ENCODE measurements at places on chromosomes 2 and 18.

DNA sequence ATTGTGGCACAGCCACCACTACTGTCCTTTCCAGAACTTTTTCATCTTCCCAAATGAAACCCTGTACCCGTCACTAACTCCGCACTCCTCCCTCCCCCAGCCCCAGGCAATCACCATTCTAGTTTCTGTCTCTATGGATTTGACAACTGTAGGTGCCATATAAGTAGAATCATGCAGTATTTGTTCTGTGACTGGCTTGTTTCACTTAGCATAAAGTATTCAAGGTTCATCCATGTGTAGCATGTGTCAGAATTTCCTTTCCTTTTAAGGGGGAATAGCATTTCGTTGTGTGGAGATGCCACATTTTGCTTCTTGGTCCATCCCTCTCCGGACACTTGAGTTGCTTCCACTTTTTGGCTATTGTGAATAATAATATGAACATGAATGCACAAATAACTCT is 842 bp upstream of the CKAP2L start:
- DNase-seq: no peak

DNA sequence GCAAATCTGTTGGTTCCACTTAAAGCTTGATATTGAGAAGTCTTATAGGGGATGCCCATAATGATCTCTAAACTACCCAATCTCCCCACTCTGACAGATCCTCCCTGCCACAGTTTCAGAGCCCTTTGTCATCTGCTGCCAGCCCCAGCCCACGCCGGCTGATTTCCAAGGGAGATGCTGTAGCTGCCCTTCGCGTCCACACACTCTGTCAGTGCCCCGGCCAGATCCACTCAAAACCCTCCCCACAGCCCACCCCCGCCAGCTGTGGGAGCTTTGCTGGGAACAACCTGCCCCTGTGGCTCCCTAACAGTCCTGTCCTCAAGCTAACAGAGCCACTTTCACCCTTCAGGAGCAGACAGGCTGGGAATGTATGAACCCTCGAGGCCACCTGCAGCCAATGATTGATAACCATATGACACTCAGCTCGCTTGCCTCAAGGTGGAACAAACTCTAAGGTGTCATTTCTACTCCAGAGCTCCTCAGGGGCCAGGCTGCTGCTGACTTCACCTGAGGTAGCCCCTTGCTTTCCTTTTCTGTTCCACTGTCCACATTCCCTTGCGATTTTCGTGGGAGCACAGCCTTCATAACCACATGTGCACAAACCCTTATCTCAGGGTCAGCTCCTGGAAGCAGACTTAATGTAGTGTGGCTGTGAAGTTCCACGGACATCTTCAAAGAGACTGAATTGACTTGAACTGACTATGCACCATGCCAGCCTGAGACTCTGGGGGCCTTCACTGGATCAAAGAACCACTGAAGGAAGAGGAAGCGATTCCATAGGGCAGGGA is 92.6 kb upstream of the LGALSL start:
- DNase-seq: no peak

DNA sequence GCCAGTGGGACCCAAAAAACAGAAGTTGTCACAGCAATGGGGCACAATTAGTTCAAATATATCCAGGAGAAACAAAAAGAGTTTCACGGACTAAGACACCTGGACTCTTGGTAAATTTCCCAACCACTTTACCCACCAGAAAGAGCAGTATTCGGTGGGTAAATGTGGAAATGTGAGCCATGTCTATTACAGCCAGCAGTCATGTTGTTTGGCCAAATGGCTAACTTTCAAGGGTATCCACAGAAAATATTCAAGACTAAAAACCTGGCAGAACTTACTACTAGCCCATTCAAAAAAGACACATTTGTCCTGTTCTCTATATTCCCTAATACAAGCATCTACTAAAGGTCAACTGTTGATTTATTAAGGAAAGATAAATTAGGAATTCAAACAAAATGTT is 1296.0 kb upstream of the NXPH2 start:
- DNase-seq: no peak

DNA sequence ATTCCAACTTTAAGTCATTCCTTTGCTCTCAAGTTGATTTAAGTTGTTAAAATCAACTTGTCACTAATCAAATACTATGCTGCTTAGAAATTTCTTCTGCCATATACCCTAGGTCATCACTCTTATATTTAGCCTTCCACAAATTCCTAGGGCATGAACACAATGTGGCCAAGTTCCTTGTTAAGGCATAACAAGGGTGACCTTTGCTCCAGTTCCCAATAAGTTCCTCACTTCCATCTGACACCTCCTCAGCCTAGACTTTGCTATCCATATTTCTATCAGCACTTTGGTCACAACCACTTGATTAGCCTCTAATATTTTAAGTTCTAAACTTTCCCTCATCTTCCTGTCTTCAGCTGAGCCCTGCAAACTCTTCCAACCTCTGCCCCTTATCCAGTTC is 9.9 kb upstream of the TMEM37 start:
- no peak for DNase-seq

GRCh38 chr2:24724111-24724775 is 68.9 kb downstream of the PTRHD1 start:
- DNase-seq: no peak

DNA sequence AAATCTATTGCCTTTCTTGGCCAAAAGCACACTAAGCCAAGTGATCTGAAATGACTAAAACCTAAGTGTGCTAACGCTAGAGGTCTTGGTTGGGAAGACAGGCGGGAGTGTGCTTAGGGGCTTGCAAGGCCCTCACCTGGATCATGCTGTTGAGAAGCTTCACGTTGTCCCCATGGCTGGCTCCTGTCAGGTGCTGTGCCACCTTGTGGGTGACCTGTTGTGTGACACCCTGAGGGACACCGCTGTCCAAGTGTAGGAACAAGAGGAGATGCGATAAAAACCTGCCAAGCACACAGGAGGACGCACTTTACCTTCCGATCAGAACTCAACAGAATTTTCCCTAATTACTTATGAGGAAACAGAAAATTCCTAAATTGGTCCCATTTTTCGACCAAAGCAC is 50.8 kb downstream of the EPG5 start:
- no peak for DNase-seq

DNA sequence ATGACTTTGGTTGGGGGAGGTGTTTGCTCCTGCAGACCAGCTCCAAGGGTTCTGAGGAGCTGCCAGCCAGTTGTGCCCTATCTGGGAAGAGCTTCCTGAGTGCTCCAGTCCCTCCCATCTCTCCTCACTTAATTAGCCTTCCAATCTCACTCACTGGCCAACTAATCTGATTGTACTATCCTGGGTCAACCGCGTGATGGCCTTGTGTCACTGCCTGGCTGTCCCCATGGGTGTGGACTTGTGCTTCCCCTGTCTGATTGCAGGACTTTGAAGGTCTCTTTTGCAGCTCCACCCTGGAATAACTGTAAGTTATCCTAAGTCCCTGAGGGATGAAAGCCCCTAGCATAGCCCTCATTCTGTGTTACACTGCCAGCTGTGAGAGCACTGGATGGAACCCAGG is 65.0 kb downstream of the SLC4A5 start:
- peak; percentile 71 for DNase-seq

GRCh38 chr2:60413069-60413813 is 140.2 kb downstream of the BCL11A start:
- no peak for DNase-seq

GRCh38 chr2:16365366-16365765 is 300.3 kb downstream of the CYRIA start:
- no peak for DNase-seq

DNA sequence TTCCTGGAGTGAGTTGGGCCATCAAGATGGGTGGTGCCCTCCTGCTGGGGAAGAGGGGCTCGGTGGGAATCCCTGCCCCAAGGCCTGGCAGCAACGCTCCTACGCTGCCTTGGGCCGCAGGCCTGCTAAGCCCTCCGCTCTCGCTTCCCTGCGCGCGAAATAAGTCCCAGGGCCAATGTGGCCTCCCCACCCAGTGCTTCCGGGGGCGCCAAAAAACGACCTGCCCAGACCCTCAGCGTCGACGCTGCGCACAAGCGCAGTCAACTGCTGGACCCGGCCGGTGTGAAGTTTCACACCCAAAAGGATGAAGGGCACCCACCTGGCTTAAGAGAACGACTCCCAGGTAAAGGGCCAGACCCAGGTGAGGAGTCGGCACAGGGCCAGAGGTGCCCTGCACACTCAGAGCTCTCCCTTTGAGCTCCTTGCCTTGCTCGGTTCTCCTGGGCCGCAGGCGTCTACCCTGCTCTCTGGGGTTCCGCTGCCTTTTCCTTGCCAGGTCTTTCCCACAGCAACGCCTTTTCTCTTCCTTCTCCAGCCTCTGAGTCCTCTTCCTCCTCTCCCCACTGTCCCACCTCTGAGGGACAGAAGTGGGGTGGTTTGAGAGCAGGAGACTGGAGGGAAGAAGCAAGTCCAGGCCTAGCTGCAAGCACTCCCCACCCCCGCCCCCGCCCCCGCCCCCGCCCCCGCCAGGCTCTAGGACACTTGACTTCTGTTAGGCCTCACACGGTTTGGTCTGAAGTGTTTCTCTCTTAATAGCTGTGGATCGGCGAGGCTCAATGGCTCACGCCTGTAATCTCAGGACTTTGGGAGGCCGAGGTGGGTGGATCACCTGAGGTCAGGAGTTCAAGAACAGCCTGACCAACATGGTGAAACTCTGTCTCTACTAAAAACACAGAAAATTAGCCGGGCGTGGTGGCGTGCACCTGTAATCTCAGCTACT is at the start of gene DNAJC5G:
Gene DNAJC5G, plus strand, starts transcription at position 223 of the 940 bp plus-strand sequence. CDS start 1,296 bp downstream, outside the sequence.
- no peak for DNase-seq

DNA sequence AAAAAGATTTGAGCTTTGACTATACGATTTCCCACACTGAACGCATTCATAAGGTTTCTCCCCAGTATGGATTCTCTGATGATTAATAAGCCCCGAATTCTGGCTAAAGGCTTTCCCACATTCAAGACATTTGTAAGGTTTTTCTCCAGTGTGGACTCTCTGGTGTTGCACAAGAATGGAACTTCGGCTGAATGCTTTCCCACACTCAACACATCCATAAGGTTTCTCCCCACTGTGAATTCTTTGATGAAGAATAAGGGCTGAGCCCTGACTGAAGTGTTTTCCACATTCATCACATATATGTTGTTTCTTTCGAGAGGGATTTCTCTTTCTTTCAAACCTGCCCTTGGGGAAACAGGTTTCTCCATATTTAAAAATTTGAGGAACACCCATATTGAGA is 6.9 kb downstream of the ZNF24 start:
- DNase-seq: no peak

Measured in SK-N-SH (cell line).